Breast epithelium (tissue), 4 donors: ENCODE measurements at places on chromosomes 4 and X. TPM values are rescaled to one million over a fixed set of nuclear protein-coding genes. Genes with fewer than 3 reads are reported as not detected.
A peak's percentile ranks its signal among the peaks of the same experiment; 100 is the strongest.

DNA sequence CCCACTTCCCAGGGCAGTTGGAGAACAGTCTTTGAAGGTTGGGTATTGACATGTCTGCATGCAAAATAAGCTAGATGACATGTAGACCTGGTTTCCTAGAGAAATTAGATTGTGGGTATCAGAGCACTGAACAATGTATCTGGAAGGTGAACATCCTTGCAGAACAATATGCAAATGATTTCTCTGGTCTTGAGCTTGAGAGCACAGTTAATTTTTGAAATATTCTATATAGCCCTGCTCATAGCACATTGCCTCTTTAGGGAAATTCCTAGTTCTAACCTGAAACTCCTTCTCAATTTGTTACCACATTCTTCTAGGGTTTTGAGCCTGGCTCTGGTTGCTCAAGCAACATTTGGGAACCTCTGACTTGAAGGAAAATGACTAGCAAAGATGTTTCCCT lies 41.6 kb upstream of the LAS1L start:
- no peaks in the 10 kb centered on the region for H3K36me3 ChIP-seq
- no peak overlapping the region for H3K4me3 ChIP-seq
- H3K27ac ChIP-seq = no peak overlapping the region
- no peak for DNase-seq

DNA sequence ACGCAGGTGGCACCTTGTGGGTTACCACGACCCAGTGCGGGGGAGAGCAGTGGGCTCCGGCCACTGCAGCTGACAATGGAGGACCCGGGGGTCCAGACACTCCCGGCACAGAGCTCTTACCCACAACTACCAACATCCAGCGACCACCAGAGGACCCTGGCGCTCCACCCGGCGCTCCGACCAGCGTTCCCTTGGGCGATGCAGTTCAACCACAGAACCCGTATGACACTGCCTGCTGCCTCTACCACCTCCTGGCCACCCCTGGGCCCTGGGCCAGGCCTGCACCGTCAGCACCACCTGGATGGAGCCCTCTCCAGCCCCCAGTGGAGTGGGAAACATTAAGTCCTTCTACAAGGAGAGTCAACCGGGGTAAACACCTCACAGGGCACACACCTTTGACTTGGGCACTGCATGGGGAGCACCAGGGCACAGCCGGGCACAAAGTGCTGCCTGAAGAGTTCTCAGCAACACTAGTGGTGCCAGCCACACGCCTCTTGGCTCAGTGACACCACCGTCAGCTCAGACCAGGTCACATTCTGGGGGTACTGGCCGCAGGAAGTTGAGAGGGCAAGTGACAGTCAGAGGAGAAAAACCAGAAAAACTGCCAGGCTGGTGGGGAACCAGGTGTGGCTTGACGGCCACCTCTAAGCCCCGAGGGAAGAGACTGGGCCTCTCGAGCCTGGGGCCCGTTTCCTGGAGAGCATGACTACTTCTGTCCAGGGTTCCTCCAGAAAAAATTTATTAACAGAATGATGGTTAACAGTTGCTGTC lies 2.6 kb downstream of the CTBP1 start:
- DNase-seq = peak; percentile 54
- no peaks in the 10 kb centered on the region for H3K36me3 ChIP-seq
- peak overlapping the region; percentile 84 for H3K27ac ChIP-seq
- H3K27me3 ChIP-seq = no peaks in the 10 kb centered on the region
- H3K4me3 ChIP-seq = peak overlapping the region; percentile 93

GRCh38 chr4:16021804-16022560 lies 59.0 kb upstream of the FGFBP2 start:
- H3K27me3 ChIP-seq = no peaks in the 10 kb centered on the region
- no peak for DNase-seq
- H3K36me3 ChIP-seq = no peaks in the 10 kb centered on the region
- H3K27ac ChIP-seq = no peak overlapping the region

- H3K4me3 ChIP-seq = no peak overlapping the region
- no peak for DNase-seq
Measured at GRCh38 chrX:78092296-78092695, 11.8 kb upstream of the PGK1 start.

The LDB2 gene
- 68.8 TPM for total RNA-seq
